Left cardiac atrium (tissue), 4 donors: ENCODE measurements at places on chromosomes 5 and 9. TPM values are rescaled to one million over a fixed set of nuclear protein-coding genes. Genes with fewer than 3 reads are reported as not detected.

Gene BTNL8
- 0.21 TPM for total RNA-seq

Gene BAAT
- not detected for total RNA-seq

Gene CREBRF
- 23.9 TPM for total RNA-seq

- DNase-seq, result no peak
These were observed 128.9 kb upstream of the SPEF2 start for GRCh38 chr5:35488791-35489190.

- DNase-seq, result no peak
These were observed 267.7 kb downstream of the ADAMTS6 start for GRCh38 chr5:65213921-65214525.

DNA sequence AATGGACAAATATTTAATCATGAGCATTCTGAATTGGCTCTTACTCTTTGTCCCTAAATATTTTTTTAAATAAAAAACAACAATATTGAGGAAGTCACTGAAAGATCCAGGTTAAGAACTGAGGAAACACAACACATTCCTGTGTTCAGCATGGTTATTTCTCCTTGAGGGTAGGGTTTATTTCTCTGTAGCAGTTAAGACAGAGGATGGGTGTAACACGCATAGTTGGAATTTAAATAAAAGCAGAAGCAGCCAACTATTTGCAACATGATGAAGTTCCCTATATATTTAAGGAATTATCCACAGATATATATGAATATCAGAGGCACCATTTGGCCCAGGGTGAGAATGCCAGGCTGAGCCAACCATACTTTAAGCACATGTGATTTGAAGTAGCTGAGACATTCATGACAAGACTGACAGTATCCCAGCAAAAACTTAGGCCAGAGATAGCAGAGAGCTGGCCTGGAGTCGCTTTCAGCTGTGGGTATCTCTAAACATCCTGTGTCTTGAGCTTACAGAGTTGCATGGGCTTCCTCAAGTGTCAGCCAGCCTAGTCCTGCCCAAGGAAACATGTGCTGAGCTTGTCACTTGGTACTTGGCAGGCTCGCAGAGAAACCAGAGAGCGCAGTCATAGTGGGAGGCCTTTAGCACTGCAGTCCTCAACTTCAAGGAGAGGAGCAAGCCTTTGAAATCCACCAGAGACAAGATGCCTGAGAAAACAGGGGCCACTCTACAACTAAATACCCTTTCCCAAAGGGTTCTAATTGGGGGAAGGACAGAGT lies 43.6 kb downstream of the SEMA5A start:
- no peak for DNase-seq

DNA sequence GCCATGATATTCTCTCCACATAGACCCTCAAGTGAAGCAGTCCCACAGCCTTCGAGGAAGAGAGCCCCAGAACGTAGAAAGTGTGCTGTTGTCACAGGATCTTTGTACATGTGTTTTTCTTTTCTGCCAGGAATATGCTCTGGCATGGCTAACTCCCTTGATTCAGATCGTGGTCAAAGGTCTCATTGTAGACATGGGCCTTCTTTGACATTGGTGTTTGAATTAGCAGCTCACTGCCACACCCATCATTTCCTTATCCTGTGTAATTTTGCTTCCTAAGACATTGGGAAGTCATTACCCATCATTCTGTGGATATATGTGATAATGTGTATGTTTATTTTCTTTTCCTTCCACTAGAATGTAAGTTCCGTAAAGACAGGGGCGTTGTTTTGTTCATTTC lies 25.5 kb downstream of the MTRR start:
- DNase-seq, result no peak
